ENCODE measurements at places on chromosomes 11 and 22.

DNA sequence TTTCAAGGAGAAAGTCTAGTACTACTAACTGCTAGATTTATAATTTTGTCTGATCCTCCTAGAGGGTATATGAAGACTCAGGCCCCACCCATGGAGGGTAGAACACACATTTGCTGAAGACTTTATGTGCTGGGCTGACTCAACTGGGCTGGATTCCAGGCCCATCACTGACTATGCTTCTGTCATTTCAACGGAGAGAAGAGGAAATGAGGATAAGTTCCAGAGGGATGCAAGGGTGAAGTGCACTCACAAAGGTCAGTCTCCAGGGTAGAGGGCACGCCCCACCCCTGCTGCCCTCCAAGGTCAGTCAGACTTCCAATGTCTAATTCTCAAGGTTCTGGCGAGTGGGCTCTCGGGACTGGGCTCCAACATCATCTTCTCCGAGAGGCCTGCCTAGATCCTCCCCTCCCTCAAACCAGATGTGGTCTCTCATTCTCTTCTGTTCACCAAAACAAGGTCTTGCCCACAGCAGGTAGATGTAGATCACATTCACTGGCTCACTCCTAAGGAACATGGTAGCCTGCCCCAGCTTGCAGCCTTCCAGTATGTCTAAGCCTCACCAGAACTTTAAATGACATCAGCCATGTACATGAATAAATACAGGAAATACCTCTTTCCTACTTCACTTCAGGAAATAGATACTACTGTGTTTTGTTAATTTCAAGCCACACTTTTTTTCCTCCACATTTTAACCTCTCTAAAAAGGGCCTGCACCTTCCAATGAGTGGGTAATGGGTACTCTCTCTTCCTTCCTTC is 7.3 kb upstream of the C11orf86 start:
- no peak for DNase-seq

DNA sequence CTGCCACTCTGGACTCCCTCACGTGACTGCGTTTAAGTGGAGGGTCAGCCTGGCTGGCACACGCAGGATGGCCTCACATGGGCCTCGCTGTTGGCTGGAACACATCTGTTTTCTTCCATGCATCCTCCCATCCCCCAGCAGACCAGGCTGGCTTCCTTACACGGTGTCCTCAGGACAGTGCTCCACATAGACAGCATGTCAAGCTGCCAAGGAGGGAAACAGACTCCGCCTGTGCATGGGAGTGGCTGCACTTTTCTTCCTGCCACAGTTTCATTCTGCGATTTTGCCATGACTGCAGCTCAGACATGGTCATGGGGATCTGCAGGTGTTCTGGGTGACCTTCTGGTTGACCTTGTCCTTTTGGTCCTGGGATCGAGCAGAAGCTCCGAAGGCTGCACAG is 344.2 kb downstream of the SHANK2 start:
- no peak for DNase-seq

GRCh38 chr11:17263769-17264168 is 12.8 kb upstream of the NUCB2 start:
- no peak for DNase-seq

DNA sequence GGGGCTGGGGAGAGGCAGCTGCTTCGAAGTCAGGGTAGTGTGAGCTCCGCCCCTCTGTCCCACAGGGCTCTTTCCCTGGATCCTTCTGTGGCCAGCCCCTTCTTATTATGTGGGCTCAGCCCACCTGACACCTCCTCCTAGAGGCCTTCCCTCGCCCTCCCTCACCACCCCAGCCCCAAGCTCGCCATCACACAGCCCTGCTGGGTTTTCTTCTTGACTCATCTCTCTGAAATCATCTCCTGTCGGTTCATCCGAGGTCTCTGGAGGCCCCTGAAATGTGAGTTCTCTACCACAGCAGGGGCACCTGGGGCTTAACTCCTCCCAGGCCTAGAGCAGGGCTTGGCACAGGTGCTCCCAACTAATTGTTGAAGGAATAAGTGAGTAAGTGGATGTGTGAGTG is 65.2 kb downstream of the CACNA1I start:
- DNase-seq, result no peak

DNA sequence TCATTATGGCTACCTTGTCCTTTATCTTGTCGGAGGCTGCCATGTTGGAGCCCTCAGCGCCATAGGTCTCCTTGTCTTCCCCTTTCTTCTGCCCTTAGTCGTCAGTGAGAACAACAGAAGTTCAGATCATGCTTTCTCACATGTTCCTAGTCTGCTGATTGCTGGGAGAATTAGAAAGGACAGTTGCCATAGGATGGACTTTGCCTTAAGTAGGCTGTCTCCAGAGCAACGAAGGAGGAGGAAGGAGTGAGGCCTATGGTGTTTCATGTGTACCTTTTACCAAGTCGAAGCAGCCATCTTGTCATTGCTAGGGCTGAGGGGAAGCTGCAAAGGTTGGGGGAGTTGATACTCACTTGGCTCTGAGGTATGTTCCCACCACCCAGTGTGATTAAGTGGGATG is 62.6 kb downstream of the SYT13 start:
- DNase-seq, result no peak

GRCh38 chr11:77121096-77121640 is 6.9 kb upstream of the MYO7A start:
- no peak for DNase-seq

DNA sequence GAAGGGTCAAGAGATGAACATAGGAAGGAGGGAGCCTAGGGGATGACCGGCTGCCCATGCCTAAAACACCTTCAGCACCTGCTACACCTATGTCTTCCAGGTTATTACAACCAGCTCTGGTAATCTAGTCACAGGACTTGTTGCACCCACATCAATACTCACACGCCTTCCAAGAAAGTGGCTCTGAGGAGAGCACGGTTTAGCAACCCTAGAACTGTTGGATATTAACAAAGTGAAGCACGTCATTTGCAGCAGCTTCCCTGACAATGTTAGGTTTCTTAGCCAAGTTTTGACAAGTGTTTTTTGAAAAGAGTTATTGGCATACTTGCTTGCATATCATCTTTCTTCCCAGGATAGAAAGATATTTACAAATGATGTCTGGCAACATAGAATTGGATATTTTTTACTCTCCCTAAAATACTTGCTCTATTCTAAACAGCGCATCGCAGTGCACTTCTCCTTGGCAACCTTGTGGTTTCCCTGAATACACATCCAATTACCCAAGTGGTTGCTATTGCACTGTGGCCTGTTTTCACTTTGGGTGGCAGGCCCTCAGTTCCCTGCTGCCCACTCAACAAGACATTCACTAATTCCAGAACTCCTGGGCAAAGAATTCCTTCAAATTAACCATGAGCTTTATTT is 94.3 kb upstream of the ARHGAP42 start:
- DNase-seq, result no peak

DNA sequence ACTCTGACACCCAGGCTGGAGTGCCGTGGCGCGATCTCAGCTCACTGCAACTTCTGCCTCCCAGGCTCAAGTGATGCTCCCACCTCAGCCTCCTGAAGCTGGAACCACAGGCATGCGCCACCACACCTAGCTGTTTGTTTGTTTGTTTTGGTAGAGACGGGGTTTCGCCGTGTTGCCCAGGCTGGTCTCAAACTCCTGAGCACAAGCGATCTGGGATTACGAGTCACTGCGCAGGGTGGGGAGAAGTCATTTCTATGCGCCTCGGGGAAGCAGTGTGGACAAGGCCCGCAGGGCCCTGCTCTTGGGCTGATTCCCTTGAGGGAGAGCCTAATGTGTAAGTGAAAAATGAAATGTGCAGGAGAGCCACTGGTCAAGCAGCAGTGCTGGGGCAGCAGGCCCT is 19.6 kb upstream of the SEPTIN5 start:
- no peak for DNase-seq

DNA sequence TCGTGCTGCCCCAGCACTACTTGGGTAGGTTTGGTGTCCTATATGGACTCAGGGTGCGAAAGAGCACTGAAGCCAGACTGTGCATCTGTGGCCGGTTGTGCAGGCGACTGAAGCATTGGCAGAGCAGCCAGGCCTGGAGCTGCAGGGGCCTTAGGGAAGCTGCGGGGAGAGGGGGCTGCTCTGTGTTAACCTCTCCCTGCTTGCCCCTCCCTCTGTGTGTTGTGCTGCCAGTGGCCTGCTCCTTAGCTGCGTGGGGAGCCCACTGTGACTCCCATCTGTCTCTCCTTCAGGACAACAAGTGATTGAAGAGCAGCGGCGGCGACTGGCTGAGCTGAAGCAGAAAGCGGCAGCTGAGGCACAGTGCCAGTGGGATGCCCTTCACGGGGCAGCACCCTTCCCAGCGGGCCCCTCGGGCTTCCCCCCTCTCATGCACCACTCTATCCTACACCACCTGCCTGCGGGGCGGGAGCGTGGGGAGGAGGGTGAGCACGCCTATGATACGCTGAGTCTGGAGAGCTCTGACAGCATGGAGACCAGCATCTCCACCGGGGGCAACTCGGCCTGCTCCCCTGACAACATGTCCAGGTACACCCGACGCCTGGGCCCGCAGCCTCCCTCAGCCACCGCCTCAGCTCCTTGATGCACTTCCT is 34.3 kb downstream of the TREH start:
- DNase-seq, result no peak

- no peak for DNase-seq
Observed at GRCh38 chr11:113457784-113458183, 17.4 kb downstream of the DRD2 start.

DNA sequence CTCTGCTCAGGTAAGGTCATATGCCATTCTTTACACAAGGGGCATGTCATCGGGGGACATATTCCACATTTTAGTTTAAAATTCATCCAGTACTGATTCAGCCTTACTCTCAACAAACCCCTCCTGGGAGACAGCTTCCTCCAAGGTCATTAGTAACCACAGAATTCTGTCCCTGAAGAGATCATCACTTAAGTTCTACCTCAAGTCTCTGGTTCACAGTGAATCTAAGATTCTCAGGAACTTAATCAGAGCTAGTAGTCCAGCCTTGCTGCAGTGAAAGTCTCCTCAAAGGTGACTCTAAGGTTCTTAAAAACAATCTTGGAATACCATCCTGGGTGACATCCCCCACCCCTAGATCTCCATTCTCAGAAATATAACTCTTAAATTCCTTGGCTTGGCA is 18.9 kb upstream of the GDPD4 start:
- no peak for DNase-seq

- DNase-seq, result no peak
Observed at GRCh38 chr22:38412435-38413084, 42.4 kb downstream of the KCNJ4 start.

DNA sequence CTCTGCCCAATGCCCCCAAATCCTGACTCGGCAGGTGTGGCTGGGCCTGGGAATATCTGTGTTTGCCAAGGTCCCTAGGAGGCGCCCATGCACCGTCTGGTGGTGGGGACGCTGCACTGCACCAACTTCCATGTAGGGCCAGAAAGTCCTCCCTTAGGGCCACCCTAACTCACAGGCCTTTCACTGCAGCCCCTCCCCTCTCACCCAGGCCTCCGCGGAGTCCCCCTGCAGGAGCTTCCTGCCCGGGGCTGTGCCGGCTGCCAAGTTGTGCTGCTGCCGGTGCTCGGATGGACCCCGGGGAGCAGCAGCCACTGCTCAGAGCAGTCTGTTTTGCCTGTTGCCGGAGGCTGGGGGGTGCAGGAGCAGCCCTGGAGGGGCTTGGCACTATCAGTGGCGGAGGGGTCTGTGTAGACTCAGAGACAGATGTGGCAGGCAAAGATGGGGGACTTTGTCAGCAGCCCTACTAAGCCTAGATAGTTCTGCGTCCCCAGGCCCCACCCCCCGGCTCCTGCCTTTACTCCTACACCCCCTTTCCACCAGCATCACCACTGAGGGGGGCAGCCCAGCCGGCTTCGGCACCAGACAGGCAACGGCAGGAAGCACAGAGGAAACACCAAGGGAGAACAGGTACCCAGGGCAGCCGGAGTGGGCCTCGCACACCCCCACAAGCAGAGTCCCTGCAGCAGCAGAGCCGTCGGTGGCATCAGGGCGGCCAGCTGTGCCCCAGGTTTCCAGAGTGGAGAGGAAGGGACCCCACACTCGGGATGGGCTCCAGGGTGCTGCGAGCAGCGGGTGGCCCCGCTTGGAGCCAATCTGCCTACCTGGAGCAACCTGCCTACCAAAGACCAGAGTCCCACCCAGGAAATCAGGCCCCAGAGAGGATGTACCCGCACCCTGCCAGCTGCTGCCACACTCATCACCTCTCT is 124.3 kb downstream of the TRIM29 start:
- no peak for DNase-seq

DNA sequence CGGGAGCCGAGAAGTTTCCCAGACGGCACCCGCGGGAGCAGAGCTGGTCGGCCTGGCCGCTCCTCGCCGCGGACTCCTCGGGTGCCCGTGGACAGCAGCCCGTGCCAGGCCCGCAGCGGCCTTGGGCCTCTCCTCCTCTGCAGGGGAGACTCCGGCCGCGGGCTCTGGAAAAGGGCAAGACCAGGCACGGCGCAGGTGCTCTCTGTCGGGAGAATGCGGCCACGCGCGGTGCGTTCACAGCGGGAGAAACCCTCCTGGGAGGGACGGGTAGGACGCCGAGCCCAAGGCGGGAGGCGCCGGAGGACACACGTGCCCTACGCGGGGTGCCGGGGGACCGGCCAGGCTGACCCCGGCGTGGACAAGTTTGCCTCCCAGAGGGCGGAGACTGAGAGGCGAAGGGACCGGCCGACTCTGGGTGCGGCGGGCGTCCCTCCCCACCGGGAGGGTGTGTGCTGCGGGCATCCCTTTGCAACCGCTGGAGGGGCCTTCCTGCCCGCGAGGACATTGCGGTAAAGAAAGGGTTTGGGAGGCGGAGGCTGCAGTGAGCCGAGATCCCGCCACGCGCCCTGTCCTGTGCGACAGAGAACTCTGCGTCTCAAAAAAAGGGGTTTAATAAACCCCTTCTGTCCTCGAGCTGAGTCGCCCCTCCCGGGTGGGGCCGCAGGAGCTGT is 2.3 kb downstream of the IFITM1 start:
- no peak for DNase-seq

- no peak for DNase-seq
Observed at GRCh38 chr22:50040717-50041116, 17.4 kb downstream of the TTLL8 start.

DNA sequence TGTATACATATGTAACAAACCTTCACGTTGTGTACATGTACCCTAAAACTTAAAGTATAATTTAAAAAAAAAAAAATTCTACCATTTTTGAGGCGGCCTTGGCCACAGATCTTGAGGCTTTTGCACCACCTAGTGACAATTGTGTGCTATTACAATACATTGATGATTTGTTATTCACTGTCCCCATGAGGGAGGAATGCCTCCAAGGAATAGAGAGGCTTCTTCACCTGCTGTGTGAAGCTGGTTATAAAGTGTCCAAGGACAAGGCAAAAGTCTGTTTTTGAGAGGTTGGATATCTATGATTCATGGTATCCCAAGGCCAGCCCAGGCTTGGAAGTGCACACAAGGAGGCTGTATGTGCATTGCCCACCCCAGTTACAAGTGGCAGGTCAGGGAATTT is 30.7 kb downstream of the SLC22A25 start:
- no peak for DNase-seq

DNA sequence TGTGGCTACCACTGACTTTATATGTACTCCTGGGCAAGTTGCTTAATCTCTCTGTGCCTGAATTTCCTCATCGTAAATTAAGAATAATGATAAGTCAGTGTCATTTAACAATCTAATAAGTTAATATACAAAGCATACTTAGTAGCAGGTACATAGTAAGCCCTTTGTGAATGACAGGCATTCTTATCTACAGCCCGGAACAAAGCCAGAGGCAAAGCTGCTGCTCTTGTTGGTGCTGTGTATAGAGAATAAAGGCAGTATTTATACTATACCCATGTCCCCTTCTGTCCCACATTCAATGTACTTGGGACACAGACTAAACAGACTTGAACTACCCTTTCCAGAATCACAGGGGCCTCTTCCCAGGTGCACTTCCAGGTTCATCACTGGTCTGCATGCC is 229.7 kb upstream of the NCAM1 start:
- DNase-seq, result no peak

All from GF-D8 (cell line).